ENCODE measurements at places on chromosomes 1 and 21. TPM values are rescaled to one million over a fixed set of nuclear protein-coding genes. Genes with fewer than 3 reads are reported as not detected.

Gene NFASC
- polyA plus RNA-seq, result 13.4 TPM

Gene CDC7
- 8.6 TPM for polyA plus RNA-seq

Gene OR2T35
- not detected for polyA plus RNA-seq

Gene MEAF6
- 76.4 TPM for polyA plus RNA-seq

Gene FMOD
- 2.9 TPM for polyA plus RNA-seq
